Renal pelvis (tissue), 12 donors: ENCODE measurements at places on chromosomes 7 and 10. TPM values are rescaled to one million over a fixed set of nuclear protein-coding genes. Genes with fewer than 3 reads are reported as not detected.

- DNase-seq, result no peak
Observed at GRCh38 chr10:61897671-61898434, 3.6 kb upstream of the ARID5B start.

- DNase-seq, result no peak
Observed at GRCh38 chr10:44030132-44030531, 354.8 kb downstream of the CXCL12 start.

- no peak for DNase-seq
Observed at GRCh38 chr10:1735562-1735961, 1.8 kb downstream of the ADARB2 start.

GRCh38 chr7:37467002-37467401 is 18.3 kb upstream of the ELMO1 start:
- no peak for DNase-seq

- DNase-seq, result no peak
Observed at GRCh38 chr7:133053321-133053891, 28.5 kb downstream of the CHCHD3 start.

GRCh38 chr10:71451754-71452153 is 55.0 kb downstream of the CDH23 start:
- DNase-seq, result no peak

DNA sequence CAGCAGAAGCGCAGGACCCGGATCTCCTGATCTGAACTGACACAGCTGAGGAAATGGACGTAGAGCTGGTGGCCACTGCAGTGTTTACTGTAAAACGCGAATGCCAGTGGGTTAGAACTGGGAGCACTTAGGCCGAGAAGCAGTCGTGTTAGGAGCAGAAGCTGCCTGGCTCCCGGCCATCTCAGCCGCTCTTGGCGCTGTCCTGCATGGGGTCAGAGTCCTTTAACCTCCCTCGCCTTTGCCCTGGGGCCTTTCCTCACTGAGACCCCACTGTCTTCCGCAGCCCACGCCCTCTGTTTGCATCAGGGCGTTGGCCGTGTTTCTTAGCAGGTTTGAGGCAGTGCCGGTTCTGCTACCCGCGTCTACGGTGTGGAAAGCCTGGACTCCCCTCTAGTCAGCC is 24.6 kb downstream of the DYNC2I1 start:
- no peak for DNase-seq

Gene C10orf71
- polyA plus RNA-seq, result not detected
